ENCODE measurements at places on chromosomes 6 and 20.

- DNase-seq = no peak
Observed at GRCh38 chr20:1920252-1920651, 25.0 kb downstream of the SIRPA start.

DNA sequence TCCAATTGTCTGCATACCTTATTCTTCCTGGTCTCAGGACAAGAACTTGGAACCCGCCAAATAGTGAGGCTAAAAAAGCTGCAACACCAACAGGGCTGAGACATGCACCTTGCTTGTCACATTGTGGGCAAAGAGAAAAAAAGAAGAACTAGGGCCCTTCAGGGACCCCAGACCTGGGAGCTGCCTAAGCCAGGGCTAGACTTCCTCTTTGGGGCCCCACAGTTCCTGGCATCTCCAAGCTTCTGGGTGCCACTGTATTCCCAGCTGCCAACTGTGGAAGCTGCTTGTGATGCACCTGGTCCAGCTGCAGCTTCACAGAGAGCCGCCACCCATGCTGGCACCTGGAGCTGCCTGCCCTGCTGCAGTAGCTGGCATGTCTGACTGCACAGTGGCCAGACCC lies 370.6 kb downstream of the CD83 start:
- no peak for DNase-seq

DNA sequence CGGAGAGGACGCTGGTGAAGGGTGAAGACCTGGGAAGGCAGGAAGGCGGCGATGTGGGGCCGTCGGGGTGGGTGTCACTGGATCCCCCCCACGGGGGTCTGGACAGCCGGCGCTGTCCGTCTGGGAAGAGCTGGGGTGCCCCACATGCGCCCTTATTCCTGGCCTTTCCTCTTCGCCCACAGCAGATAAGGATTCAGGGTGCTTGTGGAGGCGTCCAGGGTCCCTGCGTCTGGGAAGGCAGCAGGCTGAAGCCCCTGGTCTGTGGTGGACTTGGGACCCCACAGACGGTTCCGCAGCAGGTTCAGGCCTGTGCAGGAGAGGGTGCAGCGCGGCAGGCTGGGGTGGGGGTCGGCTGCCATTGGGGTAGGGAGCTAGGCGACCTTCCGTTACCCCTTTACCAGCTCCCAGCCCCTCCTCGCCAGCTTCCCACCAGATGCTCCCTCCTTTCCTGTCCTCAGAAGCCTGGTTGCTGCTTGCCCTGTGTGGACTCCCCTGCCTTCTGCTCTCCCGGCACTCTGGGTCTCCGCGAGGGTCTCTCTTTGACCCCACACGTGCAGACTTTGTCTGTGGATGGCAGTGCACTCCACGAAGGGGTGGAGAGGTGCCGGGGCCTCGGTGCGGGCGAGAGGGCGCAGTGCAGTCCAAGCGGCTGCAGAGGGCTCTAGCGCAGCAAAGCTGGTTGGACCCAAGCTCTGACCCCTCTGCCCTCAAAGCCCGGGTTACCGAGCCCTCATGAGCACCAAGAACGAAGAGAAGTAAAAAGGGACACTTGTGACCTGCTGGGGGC lies 2.1 kb upstream of the GATA5 start:
- no peak for DNase-seq

- DNase-seq = no peak
Observed at GRCh38 chr6:69129046-69129445, 494.0 kb downstream of the ADGRB3 start.

DNA sequence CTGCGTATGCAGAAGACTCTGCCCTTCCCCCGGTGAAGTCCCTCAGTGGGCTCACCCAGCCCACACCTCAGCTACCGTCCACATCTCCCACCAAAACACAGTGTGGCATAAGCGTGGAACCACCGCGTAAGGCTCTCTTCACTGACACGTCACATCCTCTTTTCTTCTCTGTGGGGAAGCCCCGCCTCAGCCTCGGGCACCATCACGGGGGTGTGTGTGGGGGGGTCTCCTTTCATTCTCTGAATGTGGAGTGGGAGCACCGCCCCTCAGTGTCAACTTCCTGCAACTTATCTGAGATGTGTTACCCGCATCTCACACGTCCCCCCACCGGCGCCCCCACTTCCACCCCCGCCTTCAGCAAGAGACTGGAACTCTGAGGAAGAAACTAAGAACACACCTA lies 388.4 kb upstream of the JARID2 start:
- no peak for DNase-seq

DNA sequence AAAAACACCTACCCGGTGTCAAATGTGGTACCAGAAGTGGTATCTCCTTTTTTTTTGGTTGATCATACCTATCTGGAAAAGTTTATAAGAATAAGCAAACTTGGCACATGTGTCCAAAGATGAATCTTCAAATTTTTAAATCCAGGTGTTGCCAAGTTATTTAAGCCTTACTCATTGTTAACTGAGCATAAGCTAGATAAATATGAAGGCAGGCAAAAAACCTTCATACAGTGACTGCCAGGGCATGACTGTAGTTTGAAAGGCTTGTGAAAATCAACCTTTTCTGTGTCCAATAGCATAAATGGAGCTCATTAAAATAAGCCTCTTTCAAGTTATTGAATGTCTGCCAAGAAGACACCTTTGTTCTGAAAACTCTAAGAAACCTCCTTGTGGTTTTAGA lies 699.2 kb downstream of the DOK5 start:
- no peak for DNase-seq

DNA sequence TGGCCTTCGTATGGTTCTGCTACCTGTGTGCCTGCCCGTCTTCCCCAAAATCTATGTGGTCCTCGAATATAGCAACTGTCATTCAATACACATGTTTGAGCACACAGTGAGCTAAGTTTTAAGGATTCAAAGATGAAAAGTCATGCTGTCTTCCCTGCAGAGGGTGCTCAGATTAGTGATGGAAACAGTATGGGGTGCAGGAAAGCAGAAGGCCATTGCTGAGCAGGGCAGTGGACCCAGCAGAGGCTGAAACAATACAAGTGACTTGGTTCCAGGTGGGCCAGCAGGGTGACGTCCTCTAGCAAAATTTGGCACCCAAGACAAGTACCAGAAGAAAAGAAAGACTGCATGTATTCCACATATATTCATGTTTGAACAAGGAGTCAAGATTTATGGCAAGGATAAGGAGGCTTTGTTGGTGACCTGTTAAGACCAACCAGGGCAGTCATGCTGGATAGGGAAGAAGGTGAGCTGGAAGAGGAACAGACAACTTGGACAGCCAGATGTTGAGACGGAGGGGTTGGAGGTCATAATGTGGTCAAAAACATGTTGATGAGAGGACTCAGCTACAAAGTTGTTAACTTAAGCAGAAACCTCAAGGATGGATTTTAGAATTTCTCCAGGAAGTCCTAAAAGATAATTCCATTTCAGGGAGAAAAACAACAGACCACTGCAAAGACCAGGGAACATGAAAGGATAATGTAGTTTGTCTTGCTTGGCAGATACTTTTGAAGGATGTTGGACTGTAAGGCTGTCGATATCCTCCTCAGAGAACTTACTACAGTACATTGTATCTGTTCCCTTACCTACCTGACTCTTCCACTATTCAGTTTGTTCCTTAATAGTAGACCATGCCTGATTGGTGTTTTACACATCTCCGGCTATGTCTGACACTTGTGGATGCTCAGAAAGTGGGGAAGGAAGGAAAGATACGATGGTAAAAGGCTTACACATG lies 2.5 kb downstream of the HLA-DQA1 start:
- no peak for DNase-seq

GRCh38 chr20:6714279-6714711 lies 53.2 kb upstream of the BMP2 start:
- DNase-seq = no peak

- no peak for DNase-seq
Observed at GRCh38 chr6:160583794-160584193, 80.3 kb downstream of the LPA start.

DNA sequence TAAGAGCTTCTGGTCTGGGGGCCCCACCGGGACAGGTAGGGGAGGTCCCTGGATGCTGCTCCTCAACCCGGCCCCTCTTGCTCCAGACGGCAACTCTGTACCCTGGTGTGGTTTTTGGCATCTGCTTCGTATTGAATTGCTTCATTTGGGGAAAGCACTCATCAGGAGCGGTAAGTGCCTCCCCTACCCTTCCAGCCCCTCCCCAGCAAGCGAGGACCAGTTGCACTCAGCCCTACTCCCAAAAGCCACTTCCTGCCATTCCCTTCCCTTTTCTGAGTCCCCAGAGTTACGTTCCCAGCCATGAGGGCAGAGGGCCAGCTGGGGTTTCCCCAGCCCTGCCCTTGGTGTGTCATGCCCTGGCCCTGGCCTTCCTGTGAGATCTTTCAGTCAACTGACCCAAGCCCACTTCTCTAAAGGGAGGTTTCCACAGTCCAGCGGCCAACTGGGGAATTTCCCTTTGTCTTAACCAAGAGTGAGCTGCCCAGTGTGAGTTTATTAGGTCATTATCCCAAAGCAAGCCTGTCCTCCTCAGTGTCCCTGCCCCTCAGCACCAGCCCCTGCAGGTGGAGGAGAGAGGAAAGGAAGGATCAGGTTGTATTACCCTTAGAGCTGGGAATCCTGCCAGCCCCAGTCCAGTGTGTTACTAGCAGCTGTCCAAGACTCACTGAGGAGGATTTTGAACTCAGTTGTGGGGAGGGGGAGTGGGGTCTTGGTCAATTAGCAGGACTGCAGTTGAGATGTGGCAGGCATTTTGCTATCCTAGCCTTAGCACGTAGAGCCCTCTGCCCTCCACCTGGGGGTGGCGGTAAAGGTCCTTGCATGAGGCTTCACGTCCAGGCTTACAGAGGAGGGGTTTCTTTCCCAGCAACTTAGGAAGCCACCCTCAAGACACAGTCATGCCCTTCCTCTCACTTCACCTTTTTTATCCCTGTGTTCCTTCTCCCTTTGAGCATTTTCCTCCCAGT lies 45.8 kb downstream of the TM9SF4 start:
- peak; percentile 11 for DNase-seq

DNA sequence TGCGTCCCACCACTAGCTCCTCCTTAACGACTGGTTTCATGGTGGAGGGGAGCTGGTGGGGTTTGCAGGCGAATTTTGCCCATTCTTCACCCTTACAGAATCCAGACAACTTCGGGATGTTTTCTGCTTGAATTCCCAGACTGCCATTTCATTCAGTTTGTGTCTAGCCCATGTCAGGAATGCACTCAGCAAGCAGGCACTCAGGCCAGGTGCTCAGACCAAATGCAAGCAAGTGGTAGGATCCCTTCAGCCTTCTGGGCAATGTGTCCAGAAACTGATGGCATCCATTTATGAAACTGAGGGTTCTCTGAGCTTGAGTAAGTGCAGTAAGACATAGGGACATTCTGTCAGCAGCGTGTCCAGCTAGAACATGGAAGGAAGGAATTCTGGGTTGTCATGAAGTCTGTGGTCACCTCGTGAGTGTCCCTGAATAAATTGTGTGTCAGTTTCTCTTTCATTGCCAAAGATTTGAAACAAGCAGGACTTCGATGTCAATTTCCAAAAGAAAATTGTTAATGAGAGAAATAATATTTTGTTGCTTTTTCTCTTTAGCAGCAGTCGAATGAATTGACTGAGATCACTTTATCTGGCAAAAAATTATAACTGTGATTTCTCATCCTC lies 21.8 kb upstream of the DACT2 start:
- DNase-seq = no peak

GRCh38 chr20:25859649-25860530 lies 163.2 kb upstream of the ZNF337 start:
- peak; percentile 50 for DNase-seq

- DNase-seq = no peak
Observed at GRCh38 chr20:41181567-41181966, 44.2 kb downstream of the PLCG1 start.

DNA sequence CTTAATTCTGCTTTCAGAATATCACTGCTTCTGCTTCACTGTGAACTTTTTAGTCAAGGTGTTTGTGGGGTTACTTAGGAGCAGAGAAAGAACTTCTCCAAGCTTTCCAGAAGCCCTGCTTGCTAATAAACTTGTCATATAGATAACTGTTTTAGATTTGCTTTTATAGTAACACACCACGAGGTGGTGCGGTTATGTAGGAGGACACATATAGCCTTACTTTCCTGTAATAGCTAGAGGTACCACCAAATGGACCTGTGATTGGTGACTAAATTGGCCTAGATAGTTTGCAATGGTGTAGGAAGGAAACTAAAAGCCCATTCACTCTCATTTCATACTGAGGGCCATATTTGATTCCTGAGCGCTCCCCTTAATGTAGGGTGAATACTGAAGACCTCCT lies 52.3 kb upstream of the BCLAF1 start:
- no peak for DNase-seq

- no peak for DNase-seq
Observed at GRCh38 chr6:137518386-137518983, 24.3 kb upstream of the OLIG3 start.

GRCh38 chr6:8642131-8642530 lies 206.8 kb upstream of the SLC35B3 start:
- no peak for DNase-seq

- no peak for DNase-seq
Observed at GRCh38 chr6:110421749-110422443, 6.5 kb upstream of the DDO start.

GRCh38 chr20:52457826-52458225 lies 266.2 kb upstream of the ZFP64 start:
- DNase-seq = no peak

- DNase-seq = no peak
Observed at GRCh38 chr6:24883618-24884017, 52.1 kb downstream of the RIPOR2 start.

DNA sequence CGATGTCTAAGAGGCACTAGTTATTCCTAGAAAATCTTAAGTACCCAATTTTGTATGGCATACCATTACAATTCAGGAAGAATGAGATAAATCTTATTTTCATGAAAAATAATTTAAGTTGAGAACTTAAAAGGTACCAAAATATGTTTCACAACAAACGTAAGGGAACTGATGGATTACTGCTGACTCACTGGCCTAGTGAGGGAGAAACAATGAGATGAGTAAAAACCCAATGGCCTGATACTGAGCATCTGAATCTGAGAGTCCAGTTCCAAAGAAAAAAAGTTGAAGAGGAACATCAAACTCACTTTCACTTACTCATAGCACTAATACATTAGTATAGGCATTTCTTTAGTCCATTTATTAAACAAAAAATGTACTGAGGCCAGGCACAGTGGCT lies 56.0 kb downstream of the MDN1 start:
- DNase-seq = no peak

DNA sequence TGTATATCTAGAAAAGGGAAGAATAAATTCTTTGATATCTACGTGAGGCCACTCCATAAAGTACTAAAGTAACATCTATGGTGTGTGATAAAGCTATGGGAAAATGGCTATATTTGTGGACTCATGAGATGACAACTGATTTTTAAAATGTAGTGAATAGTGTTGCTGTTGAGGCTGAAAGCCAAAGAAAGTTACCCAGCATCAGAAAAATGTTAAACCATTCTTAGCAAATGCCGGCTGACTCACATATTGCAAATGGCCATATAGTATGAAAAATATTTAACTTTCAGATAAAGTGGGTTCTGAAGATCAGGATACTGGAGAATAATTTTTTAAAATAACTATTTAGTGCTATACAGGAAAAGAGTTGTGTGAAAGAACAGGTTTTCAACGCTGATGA lies 129.9 kb upstream of the GRIK2 start:
- DNase-seq = no peak

DNA sequence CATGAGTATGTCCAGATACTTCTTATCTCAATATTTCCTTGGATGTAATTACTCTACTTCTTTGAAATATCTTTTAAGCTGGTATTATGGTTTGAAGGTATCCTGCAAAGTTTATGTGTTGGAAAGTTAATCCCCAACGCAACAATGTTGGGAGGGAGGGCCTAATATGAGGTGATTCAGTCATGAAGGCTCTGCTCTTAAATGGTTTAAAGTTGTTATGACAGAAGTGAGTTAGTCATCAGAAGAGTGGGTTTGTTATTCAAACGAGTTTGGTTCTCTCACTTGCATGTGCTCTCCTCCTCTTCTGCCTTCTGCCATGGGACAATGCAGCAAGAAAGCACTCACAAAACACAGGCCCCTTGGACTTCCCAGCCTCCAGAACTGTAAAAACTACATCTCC lies 176.3 kb downstream of the KCNQ5 start:
- DNase-seq = no peak
